ENCODE measurements at places on chromosomes 3 and 15. TPM values are rescaled to one million over a fixed set of nuclear protein-coding genes. Genes with fewer than 3 reads are reported as not detected.

CHRNA7 gene
- total RNA-seq, result 0.63 TPM

DNA sequence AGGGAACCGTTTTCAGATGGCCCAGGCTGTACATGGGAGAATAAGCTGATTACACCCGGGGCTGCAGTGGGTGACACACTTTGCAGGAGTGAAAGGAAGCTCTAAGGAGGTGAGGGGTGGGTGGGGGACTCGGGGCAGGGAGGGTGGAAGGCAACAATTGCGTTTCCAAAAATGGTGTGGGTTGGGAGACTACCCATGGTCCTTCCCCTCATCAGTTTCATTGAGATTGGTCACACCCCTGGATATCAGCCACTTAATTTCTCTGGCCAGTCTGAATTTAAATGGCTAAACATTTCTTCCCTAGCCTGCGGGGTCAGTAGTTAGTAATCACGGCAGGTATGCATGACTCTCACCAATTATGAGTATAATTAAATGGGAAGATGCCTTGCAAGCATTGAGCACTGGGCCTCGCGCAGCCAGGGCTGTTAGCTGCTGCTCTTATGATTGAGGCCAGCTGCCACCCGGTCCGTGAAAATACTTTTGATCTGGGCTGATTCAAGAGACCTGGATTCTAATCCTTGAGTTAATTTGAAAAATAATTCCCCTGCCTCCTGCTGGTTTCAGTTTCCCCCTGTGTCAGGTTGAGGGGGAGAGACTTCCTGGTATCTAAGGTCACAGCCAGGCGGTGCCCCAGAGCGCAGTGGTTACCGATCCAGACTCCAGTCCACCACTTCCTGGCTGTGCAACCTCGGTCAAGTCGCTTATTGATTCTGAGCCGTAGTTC is 23.3 kb downstream of the SLC6A6 start:
- no peak for DNase-seq

DNA sequence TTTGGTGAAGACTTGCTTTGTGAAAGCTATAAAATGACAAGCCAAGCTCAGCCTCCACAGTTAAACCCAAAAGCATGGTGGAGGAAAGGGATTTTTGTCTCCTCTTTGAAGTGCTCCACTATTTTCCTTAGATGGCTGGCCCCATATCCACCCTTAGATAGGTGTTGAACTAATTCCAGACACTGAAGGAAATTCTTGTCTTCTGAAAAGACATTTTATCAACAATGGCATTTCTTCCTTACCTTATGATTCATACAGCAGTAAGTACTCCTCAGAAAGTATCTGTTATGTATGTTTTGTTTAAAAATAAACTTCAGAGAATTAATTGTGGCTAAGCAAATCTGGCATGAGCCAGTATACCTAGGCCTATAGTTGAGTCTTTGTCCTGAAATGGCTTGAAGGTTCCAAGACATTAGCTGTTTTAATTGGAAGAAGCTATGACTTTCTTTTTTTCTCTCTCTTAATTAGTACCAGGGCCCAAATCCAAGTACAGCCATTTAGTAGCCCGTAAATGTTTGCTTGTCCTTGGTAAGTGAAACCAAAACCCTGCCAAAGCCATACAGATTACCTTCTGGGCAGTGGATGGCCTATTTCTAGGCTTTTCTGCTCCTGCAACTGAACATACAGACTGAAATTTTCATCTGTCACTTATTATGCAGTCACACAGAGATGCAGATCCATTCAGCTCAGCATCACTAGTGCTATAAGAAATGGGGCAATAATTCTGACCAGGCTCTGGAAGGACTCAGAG is 5.1 kb upstream of the BFSP2 start:
- no peak for DNase-seq

- DNase-seq, result no peak
Measured at GRCh38 chr3:46943237-46944187, 33.0 kb downstream of the CCDC12 start.

DNA sequence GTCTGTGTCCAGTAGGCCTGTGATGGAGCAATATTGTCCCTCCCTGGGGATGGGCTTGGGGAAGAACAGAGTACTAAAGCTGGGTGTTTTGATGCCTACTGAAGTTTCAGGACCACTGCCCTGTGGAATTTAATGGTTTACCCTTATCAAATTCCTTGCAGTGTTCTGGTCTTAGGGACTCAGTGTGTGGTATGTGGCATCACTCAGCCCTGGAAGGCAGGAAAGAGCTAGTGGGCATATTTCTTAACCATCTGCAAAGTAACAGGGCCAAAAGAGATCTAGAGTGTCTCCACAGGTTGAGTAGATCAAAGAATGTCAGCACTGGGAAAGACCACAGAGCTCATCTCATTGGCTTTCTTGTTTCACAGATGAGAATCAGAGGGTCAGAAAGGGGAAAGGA is 11.8 kb upstream of the SCN10A start:
- DNase-seq, result no peak

DNA sequence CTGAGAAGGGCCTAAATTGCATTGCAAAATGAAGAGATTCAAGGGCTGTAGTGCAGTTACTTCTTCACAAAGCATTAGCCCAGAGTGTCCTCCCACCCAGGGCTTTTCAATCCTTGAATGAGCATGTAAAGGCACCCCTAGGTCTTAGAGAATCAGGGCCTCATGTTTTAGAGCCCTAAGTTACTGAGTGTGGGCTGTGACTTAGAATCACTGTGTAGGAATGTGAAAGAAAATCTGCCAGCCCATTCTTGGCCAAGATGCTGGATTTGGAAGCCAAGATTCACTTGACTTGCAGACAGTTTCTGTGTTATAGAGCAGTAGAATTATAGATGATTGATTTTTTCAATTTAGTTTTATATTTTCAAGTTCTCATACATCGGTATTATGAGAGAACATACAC is 153.2 kb downstream of the MYRIP start:
- DNase-seq, result no peak

- no peak for DNase-seq
Measured at GRCh38 chr15:40052604-40053003, 13.6 kb upstream of the SRP14 start.

Data from LHCN-M2 (cell line).